ENCODE measurements at places on chromosomes 5 and 9.

DNA sequence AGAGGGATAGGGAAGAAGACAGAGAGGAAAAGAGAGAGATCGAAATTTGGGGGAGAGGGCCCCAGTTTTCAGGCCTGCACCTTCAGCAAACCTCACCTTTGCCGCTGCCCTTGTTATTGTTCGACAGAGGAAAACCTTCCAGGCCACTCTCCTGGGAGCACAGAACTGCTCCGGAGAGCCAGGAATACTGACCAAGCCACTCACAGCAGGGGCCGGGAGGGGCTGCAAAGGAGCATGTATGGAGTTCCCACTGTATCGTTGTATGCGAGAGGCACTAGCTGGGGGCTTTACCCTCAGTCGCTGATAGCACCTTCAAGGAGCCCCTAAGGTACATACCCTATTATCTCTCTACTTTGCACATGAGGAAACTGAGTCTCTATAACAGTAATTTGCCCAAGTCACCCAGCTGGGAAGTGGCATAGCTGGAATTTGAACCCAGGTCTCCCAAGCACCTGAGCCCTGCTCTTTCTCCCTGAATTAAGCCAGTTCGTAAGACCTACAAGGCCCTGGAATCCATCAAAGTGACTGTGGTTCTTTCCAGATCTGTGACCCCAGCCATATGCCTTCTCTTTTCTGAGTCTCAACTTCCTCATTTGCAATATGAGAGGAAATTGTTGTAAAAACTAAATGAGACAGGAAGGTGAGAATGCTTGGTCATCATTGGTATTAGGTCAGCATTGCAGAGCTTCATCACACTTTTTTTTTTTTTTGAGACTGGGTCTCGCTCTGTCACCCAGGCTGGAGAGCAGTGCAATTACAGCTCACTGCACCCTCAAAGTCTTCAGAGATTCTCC lies 21.0 kb upstream of the FOXE1 start:
- no peak for DNase-seq

DNA sequence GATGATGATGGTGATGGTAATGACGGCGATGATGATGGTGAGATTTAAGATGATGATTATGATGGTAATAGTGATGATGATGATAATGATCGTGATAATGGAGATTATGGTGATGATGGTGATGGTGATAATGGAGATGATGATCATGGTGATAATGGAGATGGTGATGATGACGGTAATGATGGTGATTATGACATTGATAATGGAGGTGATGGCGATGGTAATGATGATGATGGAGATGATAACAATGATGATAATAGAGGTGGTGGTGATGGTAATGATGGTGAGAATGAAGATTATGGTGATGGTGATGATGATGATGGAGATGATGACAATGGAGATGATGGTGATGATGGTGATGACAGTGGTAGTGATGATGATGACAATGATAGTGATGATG lies 69.7 kb downstream of the MED10 start:
- no peak for DNase-seq

DNA sequence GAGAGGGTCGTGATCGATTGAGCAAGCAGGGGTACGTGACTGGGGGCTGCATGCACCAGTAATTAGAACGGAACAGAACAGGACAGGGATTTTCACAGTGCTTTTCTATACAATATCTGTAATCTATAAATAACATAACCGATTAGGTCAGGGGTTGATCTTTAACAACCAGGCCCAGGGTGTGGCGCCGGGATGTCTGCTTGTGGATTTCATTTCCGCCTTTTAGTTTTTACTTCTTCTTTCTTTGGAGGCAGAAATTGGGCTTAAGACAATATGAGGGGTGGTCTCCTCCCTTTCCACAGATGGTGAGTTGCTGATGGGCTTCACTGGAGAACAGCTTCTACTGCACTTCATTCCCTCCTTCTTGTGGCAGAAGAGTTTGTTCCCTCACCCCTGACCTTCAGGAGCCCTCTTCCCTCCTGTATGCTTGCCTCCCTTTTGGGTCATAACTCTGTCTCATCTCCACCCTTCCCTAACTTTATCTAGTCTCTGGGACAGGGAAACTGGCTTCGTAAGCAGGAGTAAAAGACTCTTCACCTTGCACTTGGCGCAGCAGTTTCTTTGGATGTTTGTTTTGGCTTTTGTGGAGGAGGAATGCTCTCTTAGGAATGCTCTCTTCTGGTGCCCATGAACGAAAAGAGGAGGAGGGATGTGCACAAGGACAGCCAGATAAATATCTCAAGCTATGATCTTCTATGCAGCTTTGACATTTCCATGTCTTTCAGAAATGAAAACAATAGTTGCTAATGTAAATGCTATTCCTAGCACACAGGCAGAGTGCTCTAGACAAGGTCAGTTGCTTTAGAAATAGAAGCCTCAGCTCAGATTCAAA lies 139.8 kb upstream of the RPS23 start:
- DNase-seq = no peak

GRCh38 chr5:54820346-54821134 lies 164.9 kb downstream of the ESM1 start:
- no peak for DNase-seq

DNA sequence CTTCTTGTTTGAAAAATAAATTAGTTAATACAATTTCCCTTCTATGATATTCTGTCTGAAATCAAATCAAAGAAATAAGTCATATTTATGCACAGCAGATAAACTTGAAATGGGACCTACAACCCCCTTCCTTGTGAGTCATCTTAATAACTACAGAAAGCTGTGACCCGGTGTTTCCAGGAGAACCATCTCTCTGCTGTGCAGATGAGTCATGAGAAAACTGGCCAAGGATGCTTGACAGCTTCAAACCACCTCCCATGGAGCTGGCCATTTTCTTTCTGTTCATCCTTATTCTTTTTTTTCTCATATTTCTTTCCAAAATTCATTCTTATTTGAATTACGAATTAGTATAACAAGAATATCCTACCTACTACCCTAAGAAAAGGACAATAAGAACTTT lies 43.4 kb upstream of the NR4A3 start:
- no peak for DNase-seq
